Kidney capillary endothelial cell (primary cell): ENCODE measurements at places on chromosomes 11 and 22.

DNA sequence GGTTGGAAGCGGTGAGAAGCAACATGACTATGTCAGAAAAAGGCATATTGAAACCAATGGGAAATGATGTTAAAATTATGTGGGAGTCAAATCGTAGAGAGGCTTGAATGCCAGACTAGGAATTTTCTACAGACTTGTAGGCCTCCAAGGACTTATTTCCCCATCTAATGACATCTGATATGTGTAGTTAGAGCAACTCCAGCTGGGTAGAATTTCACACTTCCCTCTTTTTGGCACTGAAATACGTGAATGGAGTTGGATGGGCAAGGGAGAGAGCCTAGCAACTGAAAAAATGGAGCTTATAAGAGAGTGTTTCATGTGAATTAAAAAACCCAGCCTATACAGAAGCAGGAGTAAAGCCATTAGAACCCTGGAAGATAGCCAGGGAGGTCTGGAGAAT, 304.2 kb downstream of the INSC start:
- no peak for DNase-seq

- no peak for DNase-seq
Observed at GRCh38 chr11:11293798-11294550, 59.1 kb downstream of the CSNK2A3 start.

DNA sequence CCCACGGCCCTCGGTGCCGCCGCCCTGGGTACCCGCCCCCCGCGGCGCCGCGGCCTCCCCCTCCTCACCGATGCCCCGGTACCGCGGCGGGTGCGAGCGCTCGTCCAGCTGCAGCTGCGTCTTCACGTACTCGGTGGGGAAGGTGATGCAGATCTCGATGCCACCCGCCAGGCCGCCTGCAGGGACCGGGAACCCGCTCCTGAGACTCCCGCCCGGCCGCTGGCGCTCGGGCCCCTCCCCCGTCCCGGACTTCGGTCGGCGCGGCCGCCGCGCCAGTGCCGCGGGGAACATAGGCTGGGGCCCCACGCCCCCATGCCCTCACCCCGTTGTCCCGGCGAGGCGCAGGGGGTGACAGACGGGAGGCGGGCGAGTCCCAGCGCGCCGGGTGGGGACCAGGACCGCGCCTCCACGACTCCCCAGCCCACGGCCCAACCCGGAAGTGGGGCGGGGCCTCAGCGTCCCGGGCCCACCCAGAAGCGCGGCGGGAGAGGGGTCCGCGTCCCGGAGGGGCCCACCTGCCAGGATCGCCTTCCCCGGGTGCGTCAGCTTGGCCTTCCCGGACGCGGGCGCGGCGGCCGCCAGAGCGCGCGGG, 375 bp downstream of the SLC25A1 start:
- peak; percentile 19 for DNase-seq

DNA sequence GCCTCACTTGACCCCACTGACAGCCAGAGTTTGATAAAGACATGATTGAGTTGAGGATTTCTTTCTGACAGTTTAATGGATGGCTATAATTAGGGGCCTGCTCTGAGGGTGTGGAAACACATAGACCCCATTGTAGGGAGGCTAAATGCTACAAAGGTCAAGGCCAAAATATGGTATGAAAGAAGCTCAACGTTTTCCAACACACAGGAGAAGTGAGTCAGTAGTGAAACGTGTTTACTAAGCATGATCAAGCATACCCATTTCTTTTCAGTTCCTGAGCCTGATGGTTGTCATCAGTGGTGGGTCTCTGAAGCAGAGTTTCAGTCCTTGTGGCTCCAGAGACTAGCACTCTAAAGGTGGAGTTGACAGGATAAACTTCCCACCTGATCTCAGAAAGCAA, 69.7 kb downstream of the SNX19 start:
- no peak for DNase-seq

- no peak for DNase-seq
Observed at GRCh38 chr11:26891501-26891900, 102.4 kb upstream of the FIBIN start.

DNA sequence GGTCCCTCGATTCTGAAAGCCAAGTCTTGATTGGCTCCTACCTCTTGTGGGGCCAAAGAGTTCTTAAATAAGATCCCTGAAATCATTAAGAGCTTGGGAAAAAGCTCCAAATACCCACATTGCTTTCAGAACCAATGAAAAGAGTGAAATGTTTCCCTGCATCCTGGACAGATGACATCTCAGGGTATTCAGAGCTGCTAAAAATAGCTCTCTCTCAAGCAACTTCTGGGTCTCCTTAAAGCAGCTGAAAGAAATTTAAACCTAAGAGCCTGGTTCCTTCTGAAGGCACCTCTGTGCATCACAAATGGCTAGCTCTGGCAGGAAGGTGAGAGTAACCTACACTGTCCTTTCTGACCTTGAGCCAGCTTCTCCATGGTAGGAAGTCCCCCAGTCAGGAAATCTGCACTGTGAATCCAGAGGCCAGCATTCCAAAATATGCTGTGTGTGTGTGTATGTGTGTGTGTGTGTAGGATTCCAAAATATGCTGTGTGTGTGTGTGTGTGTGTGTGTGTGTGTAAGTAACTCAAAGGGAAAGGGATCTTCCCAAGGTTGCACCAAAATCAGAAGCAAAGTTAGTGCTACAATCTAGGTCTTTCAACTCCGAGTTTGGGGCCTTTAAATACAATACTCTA, 50.1 kb downstream of the RELT start:
- no peak for DNase-seq

DNA sequence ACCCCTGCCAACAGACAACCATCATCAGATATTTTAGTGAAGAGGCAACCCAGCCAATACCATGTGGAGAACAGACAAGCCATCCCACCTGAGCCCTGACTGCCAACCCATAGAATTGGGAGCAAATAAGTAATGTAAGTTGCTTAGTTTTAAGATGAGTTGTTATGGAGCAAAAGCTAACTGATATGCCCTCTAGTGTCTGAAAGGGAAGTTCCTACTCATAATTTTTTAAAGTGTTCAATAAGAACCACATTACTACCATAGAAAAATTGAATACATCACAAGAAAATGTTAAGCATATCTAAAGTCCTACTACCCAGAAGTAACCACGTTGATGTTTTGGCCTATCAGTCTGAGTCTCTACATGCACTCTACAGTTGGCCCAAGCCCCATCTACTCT, 50.8 kb upstream of the SLC36A4 start:
- no peak for DNase-seq

- DNase-seq = no peak
Observed at GRCh38 chr11:116857936-116858335, 20.5 kb upstream of the APOA1 start.

GRCh38 chr22:24265734-24266133, 4.9 kb upstream of the SPECC1L start:
- DNase-seq = no peak

GRCh38 chr11:70568035-70568813, 169.9 kb downstream of the CTTN start:
- DNase-seq = peak; percentile 67

GRCh38 chr11:3995307-3995706, 99.3 kb upstream of the RRM1 start:
- DNase-seq = no peak

- DNase-seq = no peak
Observed at GRCh38 chr11:61121192-61121831, 19.0 kb downstream of the CD5 start.

DNA sequence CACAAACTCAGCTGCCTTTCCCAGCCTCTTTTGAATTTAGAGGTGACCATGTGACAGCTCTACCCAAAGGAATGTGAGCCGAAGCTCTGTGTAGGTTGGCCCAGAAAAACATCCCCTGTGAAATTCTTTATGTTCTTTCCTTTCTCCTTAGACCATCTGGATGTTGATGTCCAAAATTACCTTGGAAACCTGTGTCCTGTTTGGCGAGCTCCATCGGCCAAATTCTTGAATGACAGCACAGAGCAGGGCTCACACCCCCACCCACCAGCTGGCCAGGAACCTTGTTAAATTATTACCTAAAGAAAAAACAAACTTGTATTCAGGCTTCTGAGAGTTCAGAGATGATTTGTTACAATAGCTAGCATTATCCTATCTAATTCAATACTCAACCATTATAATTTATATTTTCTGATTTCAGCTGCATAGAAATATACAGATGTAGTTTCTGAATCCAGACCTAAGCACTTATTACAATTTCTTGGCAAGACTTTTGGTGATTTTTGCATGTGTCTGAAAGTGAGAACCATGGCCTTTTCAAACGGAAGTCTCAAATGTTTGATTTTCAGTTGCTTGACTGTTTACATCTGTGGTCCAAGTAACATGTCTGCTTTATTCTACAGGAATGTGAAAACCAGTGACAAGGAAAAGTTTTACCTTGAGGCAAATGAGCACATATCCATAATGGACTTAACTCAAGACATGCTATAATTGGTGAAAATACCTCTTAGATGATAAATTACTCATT, 554.2 kb downstream of the NTM start:
- no peak for DNase-seq

- no peak for DNase-seq
Observed at GRCh38 chr22:39179401-39179827, 26.9 kb upstream of the CBX7 start.

- DNase-seq = no peak
Observed at GRCh38 chr11:100759856-100760255, 72.8 kb downstream of the ARHGAP42 start.

GRCh38 chr11:1624621-1625020, 2.7 kb upstream of the KRTAP5-4 start:
- no peak for DNase-seq

DNA sequence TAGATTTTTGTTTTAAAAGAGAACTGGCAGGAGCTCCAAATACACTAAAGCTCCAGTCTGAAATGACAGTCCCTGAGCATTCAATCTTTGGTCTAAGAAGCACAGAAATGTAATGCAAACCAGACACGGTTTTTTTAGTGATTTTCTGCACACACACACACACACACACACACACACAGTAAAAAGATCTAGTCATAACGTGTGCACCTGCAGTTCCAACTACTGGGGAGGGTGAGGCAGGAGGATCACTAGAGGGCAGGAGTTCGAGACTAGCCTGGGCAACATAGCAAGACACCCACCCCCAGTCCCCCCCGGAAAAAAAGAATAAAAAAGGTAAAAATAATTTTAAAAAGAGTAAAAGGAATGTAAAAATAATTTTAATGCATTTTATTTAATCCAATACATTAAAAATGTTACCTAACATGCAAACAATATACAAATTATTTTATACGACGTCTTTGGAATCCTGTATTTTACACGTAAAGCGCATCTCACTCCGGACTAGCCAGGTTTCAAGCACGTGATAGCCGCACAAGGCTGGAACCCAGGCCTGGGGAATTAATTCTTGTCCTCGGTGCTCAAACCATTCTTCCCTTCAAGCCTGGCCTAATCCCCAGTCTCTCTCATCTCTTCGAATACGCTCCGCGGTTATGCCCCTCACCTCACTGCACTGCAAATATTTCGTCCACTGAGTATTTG, 762 bp upstream of the TBC1D22A start:
- DNase-seq = no peak

- no peak for DNase-seq
Observed at GRCh38 chr22:45242778-45243191, 2.1 kb upstream of the KIAA0930 start.

DNA sequence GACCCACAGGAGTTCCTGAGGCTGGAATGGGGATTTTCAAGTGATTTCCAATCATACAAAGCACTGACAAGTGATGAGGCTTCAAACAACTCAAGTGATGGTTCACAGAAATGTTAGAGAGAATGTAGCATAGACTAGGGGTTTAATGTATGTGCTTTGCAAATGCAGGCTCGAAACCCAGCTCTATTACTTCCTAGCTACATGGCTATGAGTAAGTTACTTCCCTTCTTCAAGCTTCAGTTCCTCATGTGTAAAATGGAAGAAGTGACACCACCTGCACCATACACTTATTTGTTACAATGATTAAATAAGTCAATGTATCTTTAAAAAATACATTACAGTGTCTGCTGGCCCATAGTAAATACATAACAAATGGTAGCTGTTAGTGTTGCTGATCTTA, 139.8 kb downstream of the CCDC81 start:
- DNase-seq = no peak

DNA sequence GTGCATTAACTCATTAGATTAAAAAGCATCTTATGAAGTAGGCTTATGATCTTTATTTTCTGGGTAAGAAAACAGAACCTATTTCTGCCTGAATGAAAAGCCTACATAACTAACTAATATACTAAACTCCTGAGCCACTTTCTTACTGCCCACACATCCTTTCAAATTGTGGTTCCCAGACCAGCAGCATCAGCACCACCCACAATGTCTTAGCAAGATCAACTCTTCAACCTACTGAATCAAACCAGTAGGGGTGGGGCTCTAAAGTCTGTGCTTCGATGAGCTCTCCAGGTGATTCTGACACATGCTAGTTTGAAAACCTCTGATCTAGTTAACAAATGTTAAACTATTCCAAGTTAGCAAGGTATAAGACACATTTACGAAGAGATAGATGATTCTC, 462.4 kb downstream of the DLG2 start:
- DNase-seq = no peak

DNA sequence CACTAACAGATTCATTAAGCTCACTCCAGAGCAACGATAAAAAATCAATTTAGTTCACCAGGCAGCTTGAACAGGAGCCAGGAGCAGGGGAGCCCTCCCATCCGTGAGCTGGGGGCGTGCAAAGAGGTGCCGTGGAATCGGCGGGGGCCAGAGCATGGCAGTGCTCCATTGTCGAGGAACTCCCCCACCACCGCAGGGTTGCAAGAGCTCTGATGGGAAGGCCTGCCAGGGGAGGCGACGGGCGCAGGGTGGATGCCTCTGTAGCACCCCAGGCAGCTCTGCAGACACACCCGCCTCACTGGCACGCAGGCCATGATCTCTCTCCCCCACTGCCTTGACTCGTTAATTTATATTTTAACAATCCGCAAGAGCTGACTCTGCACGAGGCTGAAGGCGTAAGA, 433.2 kb downstream of the MIAT start:
- no peak for DNase-seq

- DNase-seq = no peak
Observed at GRCh38 chr22:45183974-45184373, 20.2 kb downstream of the NUP50 start.

- no peak for DNase-seq
Observed at GRCh38 chr11:130247319-130247718, 67.4 kb downstream of the ZBTB44 start.

- no peak for DNase-seq
Observed at GRCh38 chr22:23187211-23187610, 6.9 kb downstream of the BCR start.

- DNase-seq = no peak
Observed at GRCh38 chr11:79342686-79343085, 98.1 kb downstream of the TENM4 start.

GRCh38 chr11:10930972-10931760, 73.3 kb upstream of the ZBED5 start:
- DNase-seq = no peak

DNA sequence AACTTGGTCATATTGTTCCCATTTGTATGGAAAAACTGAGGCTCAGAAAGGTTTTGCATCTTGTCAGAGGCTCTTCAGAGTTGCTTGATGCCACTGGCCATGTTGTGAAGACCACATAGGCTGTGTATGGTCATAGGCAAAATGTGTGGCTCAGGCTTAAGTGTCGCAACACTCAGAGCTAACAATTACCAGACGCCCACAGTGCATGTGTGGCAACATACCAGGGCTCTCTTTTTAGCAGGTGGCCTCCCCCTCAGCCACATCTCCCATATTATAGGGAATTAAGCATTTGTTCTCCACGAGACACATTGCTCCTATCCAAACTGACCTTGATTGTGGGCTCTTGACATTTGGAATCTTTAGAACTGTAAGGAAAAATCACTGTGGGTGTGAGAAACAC, 802.5 kb downstream of the DLG2 start:
- DNase-seq = no peak
